ENCODE measurements at places on chromosomes 2 and 18.

GRCh38 chr2:210568108-210568507 lies 11.7 kb downstream of the CPS1 start:
- no peak for DNase-seq

- DNase-seq = peak; percentile 2
Observed at GRCh38 chr18:45621061-45621511, 5.8 kb downstream of the SLC14A2 start.

DNA sequence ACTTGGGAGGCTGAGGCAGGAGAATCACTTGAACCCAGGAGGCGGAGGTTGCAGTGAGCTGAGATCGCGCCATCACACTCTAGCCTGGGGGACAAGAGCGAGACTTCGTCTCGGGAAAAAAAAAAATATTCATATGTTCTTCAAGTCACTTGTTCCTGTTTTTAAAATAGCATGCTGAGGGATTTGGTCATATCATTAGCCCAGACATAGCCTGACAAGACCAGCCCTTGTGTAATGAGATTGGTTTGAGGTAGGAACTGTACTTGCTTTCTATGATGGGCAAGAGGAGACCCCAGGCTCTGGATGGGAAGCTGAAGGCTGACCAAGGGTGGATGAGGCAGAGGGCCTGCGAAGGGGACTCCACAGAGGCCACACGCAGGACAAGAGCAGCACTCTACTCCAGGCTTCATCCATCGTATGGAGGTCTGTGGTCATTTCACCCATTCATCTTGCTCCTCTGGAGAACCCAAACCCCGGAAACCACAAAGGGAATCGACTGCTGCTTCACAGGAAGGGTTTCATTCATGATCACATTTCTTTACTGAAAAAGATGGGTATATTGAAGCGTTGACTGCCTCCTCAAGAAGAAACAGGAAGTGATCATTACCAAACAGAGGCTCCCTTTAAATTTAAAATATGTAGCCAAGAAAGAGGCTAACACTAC lies 87.1 kb upstream of the ZNF397 start:
- DNase-seq = no peak

DNA sequence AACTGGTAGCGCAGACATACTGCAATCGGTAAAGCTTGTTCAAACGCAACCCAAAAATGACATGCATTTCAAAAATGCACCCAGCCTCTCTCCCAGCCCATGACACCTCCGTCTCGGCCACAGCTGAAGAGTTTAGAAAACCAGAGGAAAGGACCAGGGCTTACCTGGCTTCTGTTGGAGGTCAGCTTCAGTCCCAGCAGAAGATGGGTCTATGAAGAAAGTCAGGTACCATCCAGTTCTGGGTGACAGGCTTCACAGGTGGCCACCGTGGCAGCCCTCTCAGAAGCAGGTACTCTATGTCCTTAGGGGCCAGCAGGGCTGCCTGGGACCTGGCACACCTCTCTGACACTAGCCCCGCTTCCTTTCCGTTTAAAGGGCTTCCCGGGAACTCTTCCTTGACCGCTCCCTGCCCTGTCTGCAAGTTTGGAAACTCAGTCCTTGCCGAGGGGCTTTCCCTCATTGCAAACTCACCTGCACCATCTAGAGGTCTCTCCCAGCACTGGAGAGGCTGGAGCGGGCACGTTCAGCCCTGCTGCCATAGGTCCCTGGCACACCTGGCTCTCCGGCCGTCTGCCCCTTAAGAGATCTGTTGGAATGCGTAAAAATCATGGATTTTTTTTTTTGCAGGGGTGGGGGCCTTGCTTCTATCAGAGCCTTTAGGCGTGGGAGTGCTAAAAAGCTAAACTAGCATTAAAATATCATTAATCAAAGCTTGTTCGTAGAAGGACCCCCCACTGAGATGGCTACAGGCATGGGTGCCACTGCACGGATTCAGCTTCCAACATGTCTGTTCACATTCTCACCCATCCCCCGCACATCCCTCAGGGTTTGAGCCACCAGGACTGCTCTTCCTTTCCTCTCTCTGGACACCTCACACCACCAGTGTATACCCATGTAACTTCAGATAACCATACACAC lies at the start of gene EDAR:
Gene EDAR, minus strand, starts transcription at position 425 of the 918 bp plus-strand sequence. CDS start 58,206 bp downstream, outside the sequence.
- no peak for DNase-seq

GRCh38 chr18:5746844-5747243 lies 148.5 kb downstream of the TMEM200C start:
- no peak for DNase-seq

DNA sequence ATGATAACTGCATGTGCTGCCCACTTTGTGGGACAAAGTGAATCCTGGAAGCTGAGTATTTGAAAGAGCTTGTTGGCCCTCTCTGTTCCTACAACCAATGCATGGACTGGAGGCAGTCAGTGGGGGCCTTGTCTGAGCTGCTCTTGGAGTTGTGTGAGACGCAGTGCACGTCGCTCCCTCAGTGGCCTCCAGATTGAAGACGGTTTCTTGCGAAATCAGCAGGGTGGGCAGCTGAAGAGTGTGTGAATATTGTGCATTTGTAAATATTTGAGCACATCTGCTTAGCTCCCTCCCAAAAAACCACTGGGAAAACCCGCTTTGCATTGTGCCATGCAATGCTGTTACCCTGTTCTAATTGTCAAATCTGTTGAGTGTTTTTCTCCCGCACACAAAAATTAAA lies 782.8 kb downstream of the PLCL1 start:
- no peak for DNase-seq

- DNase-seq = no peak
Observed at GRCh38 chr2:9739531-9739964, 103.7 kb upstream of the TAF1B start.

GRCh38 chr2:189982780-189983394 lies 79.6 kb downstream of the MSTN start:
- DNase-seq = no peak

GRCh38 chr2:217820904-217821303 lies 181.9 kb downstream of the TNS1 start:
- no peak for DNase-seq

- no peak for DNase-seq
Observed at GRCh38 chr2:174611854-174612253, 14.2 kb upstream of the WIPF1 start.
